ENCODE measurements at places on chromosomes 4 and X. TPM values are rescaled to one million over a fixed set of nuclear protein-coding genes. Genes with fewer than 3 reads are reported as not detected.

Gene ZBTB33
- 10.7 TPM for polyA plus RNA-seq

Gene LAP3
- polyA plus RNA-seq, result 33.3 TPM

Gene NUDT10
- polyA plus RNA-seq, result 17.1 TPM

Gene CLNK
- polyA plus RNA-seq, result 0.23 TPM

Gene FAM236C
- polyA plus RNA-seq, result not detected

Gene SCML2
- polyA plus RNA-seq, result 5.5 TPM

Gene LUZP4
- not detected for polyA plus RNA-seq

Gene PRDM8
- polyA plus RNA-seq, result 3.6 TPM

Gene IL13RA2
- 0.33 TPM for polyA plus RNA-seq

Gene GYPE
- 0.28 TPM for polyA plus RNA-seq

Gene TMEM47
- 49.2 TPM for polyA plus RNA-seq

Gene AGA
- polyA plus RNA-seq, result 25.0 TPM

Gene GSPT2
- 17.5 TPM for polyA plus RNA-seq

Gene GSX2
- polyA plus RNA-seq, result not detected

Gene ARHGAP10
- polyA plus RNA-seq, result 38.8 TPM

Gene PNMA3
- 0.39 TPM for polyA plus RNA-seq

Gene CDKL2
- 0.45 TPM for polyA plus RNA-seq

Gene ZIC3
- polyA plus RNA-seq, result 0.04 TPM

Measured in ovary (tissue), 10 donors.